ENCODE measurements at places on chromosomes 13 and 19. TPM values are rescaled to one million over a fixed set of nuclear protein-coding genes. Genes with fewer than 3 reads are reported as not detected.

- no peak for DNase-seq
Measured at GRCh38 chr19:11191273-11191755, 6.0 kb downstream of the KANK2 start.

DNA sequence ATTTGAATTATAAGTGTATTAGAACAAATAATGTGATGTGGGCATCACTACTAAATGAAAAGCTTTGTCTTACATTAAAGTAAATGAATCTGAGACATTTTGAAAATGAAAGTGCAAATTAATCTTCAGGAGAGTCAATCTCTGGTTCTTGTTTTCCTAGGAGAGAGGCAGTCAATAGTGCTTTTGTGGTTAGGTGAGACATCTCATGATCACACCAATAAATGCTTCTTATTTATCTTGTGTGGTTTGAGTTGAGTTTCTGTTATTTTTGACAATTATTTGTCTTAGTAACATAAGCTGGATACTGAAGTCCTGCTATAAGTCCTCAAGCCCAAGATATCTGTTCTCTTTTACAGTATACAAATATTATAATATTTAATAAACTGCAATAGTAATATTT lies 1378.0 kb upstream of the PCDH9 start:
- DNase-seq = no peak

GRCh38 chr13:72920097-72920496 lies 138.2 kb downstream of the PIBF1 start:
- DNase-seq = no peak

DNA sequence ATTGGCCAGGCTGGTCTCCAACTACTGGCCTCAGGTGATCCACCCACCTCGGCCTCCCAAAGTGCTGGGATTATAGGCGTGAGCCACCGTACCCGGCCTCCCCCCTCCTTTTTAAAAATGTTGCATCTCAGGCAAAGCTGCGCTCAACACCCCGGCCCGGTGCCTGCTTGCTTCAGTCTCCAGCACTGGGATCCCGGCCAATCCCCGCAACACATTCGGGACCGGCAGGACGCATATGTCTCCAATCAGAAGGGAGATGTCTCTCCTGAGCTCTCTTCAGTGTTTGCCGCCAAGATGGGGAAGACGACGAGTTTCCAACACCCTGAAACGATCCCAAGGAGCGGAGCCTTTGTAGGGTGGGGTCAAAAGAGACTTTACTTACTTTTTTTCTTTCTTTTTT lies 16.1 kb downstream of the GNG7 start:
- no peak for DNase-seq

DNA sequence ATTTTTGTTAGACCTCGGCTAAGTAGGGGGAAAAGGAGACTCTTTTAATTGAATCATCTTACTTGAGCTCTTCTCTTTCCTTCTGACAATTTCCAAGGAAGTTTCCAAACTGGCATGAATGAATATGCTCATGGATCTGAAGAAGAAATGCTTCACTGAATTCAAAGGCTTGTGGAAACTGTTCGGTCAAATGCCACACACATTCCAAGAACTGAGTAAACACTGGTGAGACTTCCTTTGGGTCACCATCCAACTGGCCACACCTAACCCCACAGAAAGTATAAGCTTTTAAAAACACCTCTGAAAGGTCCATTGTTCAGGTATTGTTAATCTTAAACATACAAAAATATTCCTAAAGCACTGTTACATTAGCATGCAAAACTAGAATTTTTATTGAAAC lies 33.6 kb downstream of the MTMR6 start:
- no peak for DNase-seq

DNA sequence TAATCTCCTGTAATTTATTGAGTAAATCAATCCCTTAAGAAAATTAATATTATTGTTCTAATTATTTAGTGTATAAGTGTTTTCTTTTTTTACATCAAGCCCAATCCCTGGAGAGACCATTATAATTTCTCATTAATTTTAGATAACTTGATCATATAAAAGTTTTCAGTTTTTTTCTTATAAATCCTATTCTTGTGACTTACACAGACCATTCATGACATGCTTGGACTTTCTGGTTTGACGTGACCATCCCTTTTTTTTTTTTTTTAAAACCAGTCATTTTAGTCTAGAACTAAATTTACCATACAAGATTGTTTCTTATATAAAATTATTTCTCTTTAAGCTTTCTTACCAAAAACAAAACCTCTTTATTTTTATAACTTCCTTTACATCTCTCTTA lies 5.4 kb upstream of the MTRF1 start:
- DNase-seq = peak; percentile 24

DNA sequence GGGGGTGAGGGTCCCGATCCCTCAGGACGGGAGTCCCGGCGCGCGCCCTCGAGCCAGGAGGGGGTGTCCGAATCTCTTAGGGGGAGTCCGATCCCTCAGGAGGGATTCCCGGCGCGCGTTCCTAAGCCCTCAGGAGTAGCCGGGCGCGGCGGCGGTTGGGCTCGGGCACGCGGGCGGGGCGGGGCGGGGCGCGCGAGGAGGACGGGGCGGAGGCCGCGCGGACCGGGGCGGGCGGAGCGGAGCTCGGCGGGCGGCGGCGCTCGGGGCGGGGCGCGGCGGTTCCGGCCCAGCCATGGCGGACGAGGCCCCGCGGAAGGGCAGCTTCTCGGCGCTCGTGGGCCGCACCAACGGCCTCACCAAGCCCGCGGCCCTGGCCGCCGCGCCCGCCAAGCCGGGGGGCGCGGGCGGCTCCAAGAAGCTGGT lies at the start of gene CUL4A:
Gene CUL4A (plus strand): TSS at position 278 of the 423 bp plus-strand sequence. CDS start 15 bp downstream, at position 293.
- peak; percentile 80 for DNase-seq

ETV2 gene
- total RNA-seq = 0.84 TPM

- DNase-seq = no peak
Measured at GRCh38 chr19:3543150-3544057, 4.4 kb downstream of the TEKTIP1 start.

DNA sequence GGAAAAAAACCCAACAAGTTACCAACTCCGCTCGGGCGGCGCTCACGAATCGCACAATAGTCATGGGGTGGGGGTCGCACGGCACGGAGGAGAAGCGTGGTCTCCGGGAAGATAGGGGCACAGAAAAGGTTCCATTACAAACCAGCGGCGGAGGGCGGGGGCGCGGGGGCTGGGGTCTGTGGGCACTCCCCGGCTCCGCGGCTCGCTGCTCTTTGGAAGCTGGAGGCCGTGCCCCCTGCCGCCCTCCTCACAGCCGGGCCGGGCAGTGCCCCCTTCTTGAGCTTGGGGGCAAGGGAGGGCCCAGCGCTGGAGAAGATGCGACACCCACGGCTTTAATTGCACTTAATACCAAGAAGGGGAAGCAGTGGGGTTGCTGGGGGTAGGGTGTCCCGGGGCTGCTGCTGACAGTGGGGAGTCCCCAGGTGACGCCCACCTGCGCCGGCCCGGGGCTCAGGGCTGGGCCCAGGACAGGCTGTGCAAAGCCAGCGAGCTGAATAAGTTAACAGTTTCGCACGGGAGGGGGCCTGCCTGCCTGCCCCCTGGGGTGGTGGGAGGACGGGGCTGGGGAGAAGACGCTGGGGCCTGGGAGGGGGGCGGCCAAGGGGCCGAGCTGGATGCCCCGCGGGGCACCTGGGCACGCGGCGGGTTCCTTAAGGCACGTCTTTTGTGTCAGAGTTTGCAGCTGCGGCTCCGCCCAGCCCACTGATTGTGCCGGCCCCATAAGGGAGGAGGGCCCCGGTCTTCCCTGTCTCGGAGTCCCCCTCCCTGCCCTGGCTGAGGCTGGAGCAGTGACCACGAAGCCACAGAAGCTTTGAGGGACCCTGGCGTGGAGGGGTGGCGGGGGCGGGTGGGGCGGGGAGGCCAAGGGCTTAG lies 9.8 kb downstream of the DCAF15 start:
- no peak for DNase-seq

RFPL4AL1 gene
- total RNA-seq = not detected

DNA sequence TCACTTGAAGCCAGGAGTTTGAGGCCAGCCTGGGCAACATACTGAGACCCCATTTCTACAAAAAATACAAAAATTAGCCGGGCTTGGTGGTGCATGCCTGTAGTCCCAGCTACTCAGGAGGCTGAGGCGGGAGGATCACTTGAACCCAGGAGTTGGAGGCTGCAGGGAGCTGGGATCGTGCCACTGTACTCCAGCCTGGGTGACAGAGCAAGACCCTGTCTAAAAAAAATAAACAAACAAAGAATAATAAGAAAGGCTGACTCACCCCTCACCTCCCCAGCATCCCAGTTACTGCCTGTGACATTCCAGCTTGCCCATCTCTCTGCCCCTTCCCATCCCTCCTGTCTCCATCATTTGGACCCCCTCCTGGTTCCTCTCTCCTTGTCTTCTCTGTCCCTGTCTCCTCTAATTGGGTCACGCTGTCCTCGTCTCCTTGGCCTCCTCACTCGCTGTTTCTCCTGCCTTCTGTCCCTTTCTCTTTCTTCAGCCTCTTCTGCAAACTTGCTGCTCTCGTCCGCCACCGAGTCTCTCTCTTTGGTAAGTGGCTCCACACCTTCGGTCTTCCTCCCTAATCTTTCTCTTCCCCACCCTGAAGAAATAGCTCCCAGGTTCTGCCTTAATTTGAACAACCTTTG lies 77.7 kb downstream of the RYR1 start:
- DNase-seq = no peak

DNA sequence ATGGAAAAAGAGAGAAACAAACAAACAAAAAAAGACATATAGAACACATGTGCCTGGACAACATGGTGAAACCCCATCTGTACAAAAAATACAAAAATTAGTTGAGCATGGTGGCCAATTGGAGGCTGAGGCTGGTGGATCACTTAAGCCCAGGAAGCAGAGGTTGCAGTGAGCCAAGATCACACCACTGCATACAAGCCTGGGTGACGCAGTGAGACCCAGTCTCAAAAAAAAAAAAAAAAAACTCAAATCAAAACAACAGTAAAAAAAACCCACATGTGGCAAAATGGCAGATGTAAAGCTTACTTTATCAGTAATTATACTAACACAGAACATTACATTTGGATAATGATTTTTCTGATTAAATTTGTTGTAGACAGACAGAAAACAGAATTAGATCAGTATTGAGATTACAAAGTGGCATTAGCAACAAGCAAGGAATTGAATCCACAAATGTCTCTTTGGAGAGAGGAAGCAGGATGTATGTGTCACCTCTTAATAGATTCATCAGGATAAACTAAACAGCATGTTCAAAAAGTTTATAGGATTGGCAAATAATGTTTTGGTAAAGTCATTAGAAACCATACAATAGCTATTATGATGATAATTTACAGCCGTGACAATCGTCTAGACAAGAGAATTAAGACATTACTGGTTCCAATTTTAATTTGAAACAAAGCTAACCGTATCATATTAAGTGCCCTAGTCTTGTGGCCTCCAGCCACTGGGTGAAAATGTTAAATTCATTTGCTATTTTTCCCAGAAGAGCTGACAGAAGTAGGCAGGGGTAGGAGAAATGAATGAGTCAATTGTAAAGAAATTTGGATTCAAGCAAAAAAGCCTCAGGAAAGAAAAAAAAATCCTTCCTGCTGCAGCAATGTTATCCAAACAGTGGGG lies 206.0 kb downstream of the FGF14 start:
- no peak for DNase-seq

- DNase-seq = no peak
Measured at GRCh38 chr13:65532231-65532630, 1697.9 kb downstream of the PCDH9 start.
